ENCODE measurements at places on chromosomes 7 and 10. TPM values are rescaled to one million over a fixed set of nuclear protein-coding genes. Genes with fewer than 3 reads are reported as not detected.

Gene CYP3A4
- 0.33 TPM for total RNA-seq

Gene SEMA4G
- total RNA-seq, result 13.0 TPM

Gene ZNF804B
- not detected for total RNA-seq

Gene KIN
- total RNA-seq, result 13.1 TPM

Gene DLX6
- total RNA-seq, result 0.09 TPM

Gene GJD4
- not detected for total RNA-seq

Gene PRXL2A
- 56.5 TPM for total RNA-seq

Gene OR2AE1
- total RNA-seq, result not detected

Gene RNF32
- total RNA-seq, result 1.3 TPM

All from WTC11 (cell line).